ENCODE measurements at places on chromosomes 5 and 9.
A peak's percentile ranks its signal among the peaks of the same experiment; 100 is the strongest.

DNA sequence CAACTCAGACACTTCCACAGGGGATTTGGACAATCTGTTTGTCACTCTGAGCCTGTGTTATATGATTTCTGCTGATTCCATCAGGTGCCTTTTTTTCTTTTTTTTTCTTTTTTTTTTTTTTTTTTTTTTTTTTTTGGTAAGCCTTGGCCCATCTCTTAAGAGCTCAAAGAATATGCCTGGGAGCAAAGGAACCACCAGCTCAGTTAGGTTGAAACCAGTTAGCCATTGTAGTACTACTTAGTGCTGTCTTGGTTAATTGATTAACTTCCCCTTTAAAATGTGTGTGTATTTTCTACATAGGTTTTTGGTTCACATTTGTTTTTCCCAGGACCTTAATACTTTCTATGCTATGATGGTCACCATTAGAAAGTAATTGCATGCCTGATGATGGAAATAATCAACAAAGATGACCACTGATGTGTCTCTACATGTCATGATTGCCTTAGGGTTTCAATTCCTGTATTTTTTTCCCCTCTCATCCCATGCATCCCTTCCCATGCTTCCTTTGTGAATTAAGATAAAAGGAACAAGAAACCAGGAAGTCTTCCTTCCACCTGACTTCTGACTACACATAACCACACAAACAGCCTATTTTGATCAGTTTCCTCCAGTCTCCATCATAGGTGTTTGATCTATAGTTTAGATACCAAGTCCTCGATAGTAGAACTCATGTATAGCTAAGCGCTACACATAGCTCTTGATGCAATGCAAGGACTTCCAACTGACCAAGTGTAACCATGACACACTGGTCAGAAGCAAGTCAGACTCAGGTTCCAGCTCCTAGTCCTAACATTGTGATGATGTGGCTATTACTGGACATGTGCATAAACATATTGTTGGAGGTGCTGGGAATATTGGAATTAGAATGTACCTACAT lies 306.1 kb downstream of the EFNA5 start:
- no peak for DNase-seq

- DNase-seq, result no peak
Observed at GRCh38 chr9:92359394-92359995, 33.7 kb downstream of the CENPP start.

- no peak for DNase-seq
Observed at GRCh38 chr9:27943501-27943900, 370.2 kb upstream of the C9orf72 start.

DNA sequence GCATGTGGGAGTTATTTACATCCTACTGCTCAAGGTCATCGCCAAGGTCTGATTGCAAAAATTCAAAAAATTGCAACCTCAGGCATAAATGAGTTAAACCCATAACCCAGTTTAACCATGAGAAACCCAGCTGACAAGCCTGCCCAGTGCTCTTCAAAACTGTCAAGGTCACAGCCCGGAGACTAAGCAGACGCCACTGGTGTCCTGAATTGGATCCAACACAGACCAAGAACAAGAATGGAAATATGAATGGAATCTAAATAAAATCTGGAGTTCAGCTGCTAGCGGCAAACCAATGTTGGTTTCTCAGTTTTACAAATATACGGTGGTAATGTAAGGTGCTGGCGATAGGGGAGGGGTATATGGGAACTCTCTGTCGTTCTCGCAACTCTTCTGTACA lies 201.5 kb upstream of the MVB12B start:
- DNase-seq, result no peak

DNA sequence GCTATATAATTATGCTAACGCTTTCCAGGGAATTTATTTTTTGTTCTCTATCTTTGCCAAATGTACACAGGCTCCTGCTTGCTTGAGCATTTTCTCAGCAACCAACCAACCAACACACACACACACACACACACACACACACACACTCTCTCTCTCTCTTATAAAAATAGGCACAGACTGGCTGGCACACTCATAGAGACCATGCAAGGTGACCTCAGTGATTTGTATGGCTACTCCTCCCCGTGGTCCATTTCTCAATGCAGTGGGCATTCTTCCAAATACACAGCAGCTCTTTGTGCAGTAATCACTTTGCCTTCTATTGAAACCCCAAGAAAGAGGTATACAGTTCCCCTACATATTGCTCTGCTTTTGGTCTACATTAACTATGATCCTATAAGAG lies 416.0 kb downstream of the MAN2A1 start:
- DNase-seq, result peak; percentile 1

DNA sequence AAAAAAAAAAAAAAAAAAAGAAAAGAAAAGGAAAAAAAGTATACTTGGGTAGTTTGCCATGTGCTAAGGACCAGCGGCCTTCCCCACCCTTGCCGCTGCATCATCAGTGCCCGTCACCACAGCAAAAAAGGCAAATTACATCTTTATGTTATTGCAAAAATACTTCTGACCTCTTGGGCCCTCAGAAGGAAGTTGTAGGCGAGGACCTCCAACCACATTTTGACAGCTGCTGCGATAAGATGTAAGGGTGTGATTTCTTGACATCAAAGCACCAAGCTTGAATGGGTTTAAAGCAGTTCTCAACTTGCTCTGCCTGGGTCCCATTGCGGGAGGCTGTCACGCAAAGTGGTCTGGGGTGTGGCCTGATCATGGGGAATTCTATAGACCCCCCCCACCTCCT lies 39.2 kb downstream of the DMRT1 start:
- no peak for DNase-seq

DNA sequence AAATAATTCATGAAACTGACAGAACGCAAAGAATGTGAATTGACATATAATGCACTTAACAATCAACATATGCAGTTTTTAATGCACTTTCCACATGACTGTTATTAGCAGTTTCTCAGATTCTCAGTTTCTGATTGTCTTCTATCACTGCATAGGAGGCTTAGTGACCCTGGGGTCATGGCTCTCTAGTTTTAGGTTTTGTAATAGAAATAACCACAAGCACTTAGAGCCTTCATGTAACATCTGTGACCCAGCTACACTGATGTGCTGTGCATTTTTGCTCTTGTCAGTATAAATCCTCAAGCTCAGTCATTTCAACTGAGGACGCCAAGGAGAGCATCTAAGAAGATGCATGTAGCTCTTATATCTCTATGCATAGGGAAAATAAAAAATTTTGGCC lies 163.1 kb upstream of the IZUMO3 start:
- DNase-seq, result no peak

- no peak for DNase-seq
Observed at GRCh38 chr9:130476151-130476730, 31.5 kb downstream of the ASS1 start.

GRCh38 chr9:7174884-7175283 lies 417.1 kb downstream of the KDM4C start:
- no peak for DNase-seq

DNA sequence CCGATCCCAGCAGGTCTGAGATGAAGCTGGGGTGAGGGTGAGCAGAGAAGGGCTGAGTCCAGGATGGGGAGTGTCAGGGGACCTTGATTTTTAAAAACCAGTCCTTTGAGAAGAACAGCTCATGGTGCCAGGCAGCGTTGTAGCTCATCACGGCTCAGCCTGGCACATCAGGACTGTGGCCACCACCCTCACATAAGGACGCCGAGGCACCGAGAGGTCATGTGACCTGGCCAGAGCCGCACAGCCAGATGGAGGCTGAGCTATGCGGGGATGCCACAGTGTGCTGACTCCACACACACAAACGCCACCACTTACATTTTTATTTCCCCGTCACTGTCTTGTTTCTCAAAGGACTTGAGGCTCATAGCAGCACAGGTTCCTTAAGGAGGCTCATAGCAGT lies 32.9 kb upstream of the CEP72 start:
- DNase-seq, result no peak

GRCh38 chr9:130927995-130928900 lies 10.8 kb downstream of the FIBCD1 start:
- peak; percentile 55 for DNase-seq

DNA sequence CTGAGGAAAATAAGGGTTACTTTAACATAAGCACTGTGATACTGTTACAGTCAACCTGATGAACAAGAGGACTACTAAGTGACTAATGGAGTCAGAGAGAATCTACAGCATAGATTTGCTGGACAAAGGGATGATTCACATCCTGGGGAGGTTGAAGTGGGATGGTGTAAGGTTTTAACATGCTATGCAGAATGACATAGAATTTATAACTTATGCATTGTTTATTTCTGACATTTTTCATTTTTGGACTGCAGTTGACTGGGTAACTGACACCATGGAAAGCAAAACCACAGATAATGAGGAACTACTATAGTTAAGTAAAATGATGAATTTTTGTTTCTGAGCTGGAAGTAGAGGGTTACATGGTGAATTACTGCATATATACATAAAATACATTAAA lies 389.2 kb downstream of the MAT2B start:
- DNase-seq, result no peak

GRCh38 chr9:75866273-75866871 lies 24.1 kb upstream of the PCSK5 start:
- peak; percentile 46 for DNase-seq

- DNase-seq, result no peak
Observed at GRCh38 chr5:8013948-8014710, 145.2 kb downstream of the MTRR start.

GRCh38 chr9:15308511-15308910 lies 1.5 kb upstream of the TTC39B start:
- no peak for DNase-seq

DNA sequence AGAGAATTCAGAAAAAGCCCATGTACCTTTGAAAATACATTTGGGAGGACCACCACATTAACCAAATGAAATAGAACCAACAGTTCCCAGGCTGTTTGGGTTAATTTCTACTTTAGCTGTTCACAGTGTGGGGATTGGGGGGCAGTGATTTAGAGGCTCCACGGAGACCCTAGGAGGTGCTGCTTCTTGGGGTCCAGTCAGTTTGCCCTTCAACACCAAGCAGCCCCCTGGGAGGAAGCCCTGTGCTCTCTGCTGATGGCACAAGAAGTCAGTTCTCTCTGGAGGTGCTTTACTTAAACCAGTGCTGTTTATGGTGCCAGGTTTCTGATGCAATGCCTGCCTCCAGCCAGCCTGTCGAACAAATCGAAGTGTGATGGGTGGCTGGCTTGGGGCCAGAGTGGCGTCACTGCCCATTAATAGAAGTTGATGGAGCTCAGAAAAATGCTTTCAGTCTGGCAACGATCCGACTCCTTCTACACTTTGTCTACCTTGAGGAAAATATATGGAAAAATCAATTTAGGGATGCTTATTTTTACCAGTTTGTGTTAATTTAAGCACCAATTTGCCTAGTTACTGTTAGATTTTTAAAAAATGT lies 134.0 kb downstream of the SNX18 start:
- DNase-seq, result peak; percentile 5

GRCh38 chr5:160159991-160160792 lies 40.9 kb upstream of the PWWP2A start:
- DNase-seq, result no peak

- DNase-seq, result peak; percentile 6
Observed at GRCh38 chr9:73081979-73082657, 69.5 kb upstream of the ANXA1 start.

DNA sequence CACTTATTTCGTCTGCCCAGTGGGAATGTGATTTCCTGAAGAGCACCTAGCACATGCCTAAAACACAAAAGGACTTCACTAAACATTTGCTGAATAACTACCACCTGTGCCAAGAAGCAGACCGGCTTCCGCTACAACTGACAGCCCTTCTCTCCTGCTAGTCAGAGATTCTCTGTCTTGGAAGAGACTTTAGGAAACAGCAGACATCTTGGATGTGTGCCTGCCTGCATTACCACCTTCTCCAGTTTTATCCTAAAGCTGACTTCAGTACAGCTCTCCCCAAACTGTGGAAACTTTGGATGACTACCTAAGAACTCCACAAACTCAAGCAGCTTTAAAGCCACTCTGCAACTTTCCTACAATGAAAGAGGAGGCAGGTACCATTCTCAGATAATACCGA lies 116.5 kb upstream of the MAN2A1 start:
- no peak for DNase-seq

GRCh38 chr9:136392538-136393449 lies 7.2 kb downstream of the SNAPC4 start:
- DNase-seq, result no peak
